ENCODE measurements at places on chromosomes 2 and 18.

DNA sequence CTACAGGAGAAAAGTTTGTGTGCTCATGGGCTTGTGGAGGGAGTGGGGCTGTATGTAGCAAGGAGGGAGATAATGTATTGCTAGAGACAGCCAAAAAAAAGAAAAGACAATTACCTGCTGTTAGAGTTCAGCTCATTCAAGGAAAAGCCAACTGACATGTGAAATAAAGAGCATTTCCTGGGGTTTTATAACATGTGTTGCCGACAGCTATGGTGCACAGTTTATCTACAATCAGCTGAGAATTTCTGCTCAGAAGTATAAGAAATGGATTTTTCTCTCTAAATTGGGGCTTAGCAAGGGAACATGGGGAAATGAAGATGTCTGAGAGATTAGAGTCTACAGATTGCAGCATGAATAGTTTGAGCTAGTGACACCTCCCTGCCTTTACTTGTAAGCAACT is 674.1 kb downstream of the SUCLG1 start:
- DNase-seq = no peak

GRCh38 chr2:113158884-113159553 is 14.8 kb upstream of the PSD4 start:
- no peak for DNase-seq

DNA sequence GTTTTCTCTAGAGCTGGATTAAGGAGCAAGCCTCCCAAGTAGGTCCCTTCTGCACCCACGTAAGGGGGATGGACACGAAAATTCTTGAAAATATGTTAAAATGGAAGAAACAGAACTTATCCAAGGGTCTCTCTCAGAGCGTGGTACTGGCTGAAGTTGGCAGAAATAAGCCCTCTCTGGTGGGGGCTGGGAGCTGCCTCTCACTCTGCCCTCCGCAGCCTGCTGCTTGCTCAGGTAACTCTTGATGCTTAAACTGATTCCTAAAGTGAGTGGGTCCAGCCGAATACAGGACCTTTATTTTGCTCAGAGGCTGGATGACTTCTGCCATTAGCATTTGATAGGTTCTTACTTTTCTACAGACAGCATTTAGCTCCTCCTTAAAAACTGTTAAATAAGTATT is 78.1 kb downstream of the SPHKAP start:
- no peak for DNase-seq

DNA sequence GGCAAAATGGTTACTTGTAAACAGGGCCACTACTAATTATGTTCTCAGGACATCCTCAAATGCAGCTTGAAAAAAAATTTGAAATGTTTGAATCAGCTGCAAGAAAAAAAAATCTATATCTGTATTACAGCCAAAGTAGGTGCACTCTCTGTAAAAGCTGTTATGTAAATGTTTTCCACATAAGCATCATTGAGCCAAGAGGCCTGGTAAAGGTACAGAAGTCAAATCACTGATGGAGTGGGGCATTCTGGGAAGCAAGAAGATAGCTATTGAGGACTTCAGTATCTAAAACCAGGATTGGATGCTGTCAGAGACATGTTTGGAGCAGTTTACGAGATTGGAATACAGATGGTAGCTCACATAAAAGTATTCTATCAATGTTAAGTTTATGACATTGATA is 80.3 kb downstream of the MAPRE2 start:
- DNase-seq = no peak

GRCh38 chr2:28054916-28055315 is 164.4 kb downstream of the BABAM2 start:
- no peak for DNase-seq

DNA sequence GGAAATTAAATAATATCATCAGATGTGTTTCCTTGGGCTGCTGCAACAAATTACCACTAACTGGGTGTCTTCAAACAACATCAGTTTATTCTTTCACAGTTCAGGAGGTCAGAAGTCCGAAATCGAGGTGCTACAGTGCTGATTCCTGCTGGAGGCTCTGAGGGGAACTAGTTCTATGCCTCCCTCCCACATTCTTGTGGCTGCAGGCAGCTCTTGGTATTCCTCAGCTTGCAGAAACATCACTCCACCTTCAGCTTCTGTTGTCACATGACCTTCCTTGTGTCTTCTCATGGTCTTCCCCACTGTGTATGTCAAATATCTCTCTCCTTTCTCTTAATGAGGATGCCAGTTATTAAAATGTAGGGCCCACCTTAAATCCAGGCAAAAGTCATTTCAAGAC is 29.3 kb upstream of the DCC start:
- no peak for DNase-seq

DNA sequence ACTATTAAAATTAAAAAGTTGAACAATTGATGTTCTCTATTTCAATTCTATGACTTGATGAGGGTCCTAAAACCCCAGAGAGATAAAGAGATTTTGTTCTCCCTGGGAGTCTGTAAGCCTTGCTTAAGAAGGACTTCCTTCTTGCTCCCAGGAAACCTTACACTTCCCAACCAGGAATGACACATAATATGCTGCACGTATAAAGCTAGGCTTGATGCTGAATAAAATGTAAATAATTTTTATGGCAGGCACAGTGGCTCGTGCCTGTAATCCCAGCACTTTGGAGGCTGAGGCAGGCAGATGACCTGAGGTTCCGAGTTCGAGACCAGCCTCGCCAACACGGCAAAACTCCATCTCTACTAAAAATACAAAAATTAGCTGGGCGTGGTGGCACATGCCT is 27.8 kb downstream of the SPIRE1 start:
- DNase-seq = no peak

- no peak for DNase-seq
Observed at GRCh38 chr18:61664419-61665084, 228.3 kb downstream of the RNF152 start.

DNA sequence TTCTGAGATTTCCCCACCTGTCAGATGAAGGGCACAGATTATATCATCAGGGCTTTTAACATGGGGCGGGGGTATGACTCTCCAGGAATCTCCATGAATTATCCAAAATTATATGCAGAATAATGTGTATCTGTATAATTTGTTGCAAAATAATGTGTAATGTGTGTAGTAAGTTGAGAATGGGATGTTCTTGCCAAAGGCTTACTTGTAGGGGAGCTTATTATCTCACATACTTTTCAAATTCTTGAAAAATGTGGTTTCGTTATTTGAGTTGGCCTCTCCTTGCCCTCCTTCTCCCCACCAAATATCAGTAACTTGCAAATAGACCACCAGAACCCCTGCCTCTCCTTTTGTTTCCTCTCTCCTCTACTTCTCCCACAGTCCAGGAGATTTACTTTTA is 35.6 kb downstream of the UBR3 start:
- DNase-seq = no peak

DNA sequence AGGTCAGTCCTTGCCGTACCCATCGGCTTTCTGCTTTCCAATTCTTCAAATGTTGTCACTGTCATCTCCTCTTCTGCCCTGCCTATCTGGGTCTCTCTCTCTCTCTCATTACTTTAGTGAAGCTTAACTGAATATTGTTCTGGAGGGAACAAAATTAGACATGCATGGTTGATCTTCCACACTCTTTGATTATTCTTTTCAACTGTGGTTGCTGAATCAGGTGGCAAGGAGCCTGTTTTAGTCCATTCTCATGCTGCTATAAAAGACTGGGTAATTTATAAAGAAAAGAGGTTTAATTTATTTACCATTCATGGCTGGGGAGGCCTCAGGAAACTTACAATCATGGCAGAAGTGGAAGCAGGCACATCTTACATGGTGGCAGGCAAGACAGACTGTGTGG is 157.9 kb downstream of the ARL4C start:
- DNase-seq = no peak

DNA sequence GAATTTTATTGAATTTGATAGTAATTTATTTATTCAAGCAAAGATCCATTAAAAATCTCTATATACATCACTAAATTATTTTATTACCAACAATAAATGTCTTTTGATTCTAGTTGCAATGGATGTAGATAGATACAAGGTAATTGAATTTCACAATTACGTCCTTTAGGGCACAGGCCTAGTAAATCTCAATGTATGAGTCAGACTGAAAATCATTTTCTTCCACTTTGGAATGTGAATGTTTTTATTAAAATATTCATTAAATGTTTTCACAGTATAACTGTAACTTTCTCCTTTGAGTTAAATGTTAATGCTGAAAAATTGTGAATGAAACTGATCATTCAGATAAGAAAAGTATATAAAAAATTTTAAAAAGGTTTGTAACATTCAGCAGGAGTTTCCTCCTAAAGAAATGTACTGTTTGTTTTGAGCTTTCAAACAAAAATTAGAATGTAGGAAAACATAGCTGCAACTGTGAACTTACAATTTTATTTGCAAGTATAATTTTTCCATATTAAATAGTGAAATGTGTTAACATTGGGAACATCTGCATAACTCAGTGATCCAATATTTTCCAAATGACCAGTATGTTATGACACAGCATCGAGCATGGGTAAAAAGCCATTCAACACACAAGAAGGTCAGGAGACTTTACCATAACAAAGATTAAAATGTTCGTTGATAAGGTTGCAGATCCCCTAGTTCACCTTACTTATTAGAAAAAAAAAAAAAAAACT is 663.7 kb downstream of the METTL4 start:
- no peak for DNase-seq

Data from stimulated activated CD8-positive, alpha-beta memory T cell treated with anti-CD3 and anti-CD28 coated beads, Interleukin-12 subunit alpha, Interleukin-12 subunit beta, amount 100 ng/mL, for 1 hour (primary cell).